ENCODE measurements at places on chromosomes 5 and 9.

DNA sequence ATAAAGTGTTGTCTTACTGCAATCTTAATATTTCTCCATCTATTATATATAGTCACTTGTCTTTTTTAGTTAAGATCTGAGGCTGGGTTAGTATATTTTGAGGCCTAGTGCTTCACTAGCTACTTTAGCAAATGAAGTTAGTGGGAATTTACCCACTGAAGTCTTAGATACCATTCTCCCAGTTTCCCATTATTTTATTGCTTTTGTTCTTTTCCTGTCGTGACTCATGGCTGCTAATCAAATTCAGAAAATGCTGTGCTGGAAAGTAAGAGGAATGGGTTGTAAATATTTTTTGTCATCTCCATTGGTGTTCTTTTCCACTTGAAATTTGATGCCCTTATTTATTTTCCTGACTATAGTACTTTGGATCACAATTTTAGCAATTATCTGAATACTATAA is 14.2 kb downstream of the TCERG1 start:
- no peak for DNase-seq

DNA sequence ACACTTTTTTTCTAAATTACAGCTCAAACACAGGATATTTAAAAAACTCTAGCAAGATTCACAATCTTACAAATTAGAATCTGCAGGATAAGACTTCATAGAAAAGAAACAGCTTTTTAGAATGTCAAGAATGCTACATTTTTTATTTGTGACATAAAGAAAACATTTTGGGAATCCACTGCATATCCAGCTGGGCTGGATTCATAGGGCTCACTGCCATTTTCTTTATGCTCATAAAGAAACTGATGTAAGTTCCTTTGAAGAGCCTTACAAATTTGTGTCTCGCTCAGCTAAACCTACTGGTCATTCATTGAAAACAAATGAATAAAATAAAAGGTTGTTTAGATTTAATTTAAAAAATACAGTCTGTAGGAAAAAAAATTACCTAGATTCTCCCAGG is 332.3 kb downstream of the TRPM3 start:
- no peak for DNase-seq

GRCh38 chr9:8850914-8851313 is 1051.3 kb upstream of the DMAC1 start:
- no peak for DNase-seq

DNA sequence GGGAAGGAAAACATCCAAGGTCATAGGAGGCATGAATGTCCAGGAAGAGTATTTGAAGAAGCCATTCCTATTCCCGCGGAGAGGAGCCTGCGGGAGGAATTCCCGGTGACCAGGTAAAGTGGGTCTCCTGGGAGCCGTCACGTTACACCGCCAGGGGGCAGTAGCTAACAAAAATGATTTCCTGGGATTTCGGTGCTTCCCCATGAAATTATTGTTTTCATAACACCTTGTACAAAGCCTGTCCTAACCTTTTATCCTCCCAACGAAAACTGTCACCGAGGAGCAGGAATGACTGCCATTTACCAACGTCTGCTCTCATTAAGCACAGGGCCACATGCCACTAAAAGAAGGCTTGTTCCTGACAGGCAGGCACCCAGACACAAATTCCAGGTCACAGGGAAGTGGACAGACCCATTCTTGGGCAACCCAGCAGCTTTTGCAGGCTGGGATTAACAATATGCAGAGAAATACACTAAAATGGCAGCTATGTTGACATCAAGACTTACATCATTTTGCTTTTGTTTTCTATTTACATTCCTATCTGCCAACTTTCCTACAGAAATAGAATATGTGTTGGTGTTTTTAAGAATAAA is 41.2 kb upstream of the CTSL start:
- no peak for DNase-seq

GRCh38 chr5:166369807-166370206 is 1921.6 kb upstream of the WWC1 start:
- no peak for DNase-seq

DNA sequence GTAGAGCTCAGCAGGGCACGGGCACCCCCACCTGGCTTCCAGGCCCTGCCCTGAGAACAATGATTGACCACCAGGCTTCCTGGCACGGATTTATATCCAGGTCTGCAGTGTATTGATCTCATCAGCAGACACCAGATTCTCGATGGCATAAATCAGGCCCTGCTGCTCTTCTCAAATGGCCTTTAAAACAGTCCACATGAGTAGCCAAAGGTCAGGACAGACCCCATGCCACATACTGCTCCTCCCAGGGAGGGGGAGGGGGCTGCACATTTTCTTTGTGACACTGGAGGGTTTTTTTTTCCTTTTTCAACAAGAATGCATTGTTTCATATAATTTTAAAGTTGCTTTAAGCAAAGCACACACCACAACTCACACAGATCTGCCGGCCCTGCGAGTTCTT is 85.4 kb downstream of the SEMA4D start:
- no peak for DNase-seq

GRCh38 chr5:56812110-56812509 is 3.2 kb upstream of the MAP3K1 start:
- DNase-seq = no peak
